Pulmonary artery endothelial cell (primary cell): ENCODE measurements at places on chromosomes 2 and 18.

- no peak for DNase-seq
These were observed 5.4 kb upstream of the CHRNG start for GRCh38 chr2:232533944-232534710.

DNA sequence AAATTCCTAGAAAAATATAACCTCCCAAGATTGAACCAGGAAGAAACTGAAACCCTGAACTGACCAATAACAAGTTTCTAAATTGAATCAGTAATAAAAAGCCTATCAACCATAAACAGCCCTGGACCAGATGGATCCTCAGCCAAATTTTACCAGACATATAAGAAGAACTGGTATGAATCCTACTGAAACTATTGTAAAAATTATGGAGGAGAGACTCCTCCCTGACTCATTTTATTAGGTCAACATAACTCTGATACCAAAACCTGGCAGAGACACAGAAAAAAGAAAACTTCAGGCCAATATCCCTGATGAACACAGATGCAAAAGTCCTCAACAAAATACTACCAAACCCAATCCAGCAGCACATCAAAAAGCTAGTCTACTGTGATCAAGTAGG is 11.3 kb downstream of the NT5C1B start:
- DNase-seq = no peak

GRCh38 chr2:10457846-10458598 is 9.9 kb upstream of the ODC1 start:
- DNase-seq = no peak

DNA sequence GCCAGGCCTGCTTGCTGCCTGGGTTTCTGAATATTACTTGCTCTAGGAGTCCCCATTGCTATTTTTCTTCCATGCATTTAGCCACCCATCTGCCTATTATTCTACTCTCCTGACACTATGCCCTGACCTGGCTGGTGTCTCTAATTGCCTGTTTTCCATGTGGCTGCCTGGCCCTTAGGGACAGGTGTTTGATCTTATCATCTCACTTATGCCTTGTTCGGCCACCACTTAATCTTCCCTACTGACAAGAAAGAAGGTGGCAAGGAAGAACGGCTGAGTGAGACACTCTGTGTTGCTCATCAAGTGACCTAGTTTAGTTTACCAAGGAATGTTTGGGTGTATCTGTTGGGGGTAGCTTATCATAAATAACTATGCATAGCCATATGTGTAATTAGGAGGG is 50.4 kb upstream of the RAPH1 start:
- DNase-seq = no peak

DNA sequence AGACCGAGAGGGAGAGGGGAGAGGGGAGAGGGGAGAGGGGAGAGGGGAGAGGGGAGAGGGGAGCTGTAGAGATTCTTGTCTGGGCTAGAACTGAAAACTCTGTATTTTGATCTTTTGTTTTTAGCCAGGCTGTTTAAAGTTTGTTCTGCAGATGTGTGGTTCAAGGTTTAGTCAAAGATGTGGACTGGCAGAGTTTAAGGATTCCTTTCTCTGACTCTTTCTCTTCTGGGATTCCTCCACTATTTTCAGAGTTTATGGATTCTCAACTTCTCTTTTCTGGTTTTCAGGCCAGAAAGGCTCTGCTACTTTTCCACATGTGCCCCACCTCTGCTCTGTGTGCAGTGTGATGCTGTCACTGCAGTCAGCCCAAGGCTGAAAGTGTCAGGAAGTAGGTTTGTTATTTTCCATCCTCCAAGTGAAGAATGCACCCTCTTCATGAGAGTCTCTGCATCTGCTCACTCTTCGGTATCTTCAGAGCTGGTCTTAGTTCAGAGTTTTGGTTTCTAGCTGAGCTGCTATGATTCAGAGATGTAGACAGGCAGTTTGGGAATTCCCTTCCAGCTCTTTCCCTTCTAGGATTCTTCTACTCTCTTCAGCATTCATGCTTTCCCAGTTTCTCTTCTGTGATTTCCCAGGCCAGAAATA is 130.9 kb upstream of the SMAD7 start:
- no peak for DNase-seq

GRCh38 chr18:56270671-56271250 is 367.6 kb downstream of the TXNL1 start:
- no peak for DNase-seq

GRCh38 chr2:203083328-203083727 is 68.7 kb downstream of the NBEAL1 start:
- DNase-seq = no peak

DNA sequence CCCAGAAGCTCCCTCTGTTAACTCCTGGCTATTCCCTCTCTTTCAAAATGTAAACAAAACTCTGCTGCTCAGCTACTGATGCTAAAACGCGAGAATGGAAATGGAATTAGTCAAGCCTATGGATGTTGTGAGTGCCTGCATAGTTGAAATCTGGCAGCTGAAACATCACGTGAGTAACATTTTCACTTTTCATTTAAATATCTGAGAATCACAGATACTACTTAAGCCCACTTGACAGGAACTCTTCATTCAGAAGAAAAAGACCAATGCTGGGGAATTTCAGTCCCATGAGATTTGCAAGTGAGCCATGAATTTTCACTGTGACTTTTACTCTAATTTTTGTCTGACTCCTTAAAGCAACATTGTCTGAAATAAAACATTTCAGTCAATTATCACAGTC is 215.3 kb upstream of the SESTD1 start:
- no peak for DNase-seq

- no peak for DNase-seq
These were observed 346.0 kb downstream of the ALK start for GRCh38 chr2:29575370-29575890.

GRCh38 chr2:225735844-225736243 is 336.3 kb downstream of the NYAP2 start:
- DNase-seq = peak; percentile 19

- no peak for DNase-seq
These were observed 5.6 kb downstream of the FBXO36 start for GRCh38 chr2:229927817-229928321.

DNA sequence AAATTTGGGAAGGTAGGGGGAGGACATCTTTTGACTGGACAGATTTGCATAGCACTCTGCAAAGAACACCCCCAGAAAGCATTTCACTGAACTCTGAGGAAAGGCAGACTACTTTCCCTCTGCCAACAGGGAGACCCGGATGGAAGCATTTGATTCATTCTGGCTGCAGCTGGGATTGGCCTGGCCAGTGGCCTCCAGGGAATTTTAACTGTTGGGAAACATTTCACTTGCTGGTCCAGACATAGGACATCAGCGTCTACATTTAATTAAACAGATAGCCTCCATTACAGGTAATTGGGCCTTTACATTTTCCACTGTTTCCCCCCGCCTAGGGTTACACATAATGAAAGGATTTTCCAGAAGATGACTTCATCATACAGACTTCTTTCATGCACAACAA is 92.8 kb downstream of the MARCHF4 start:
- DNase-seq = no peak

- DNase-seq = peak; percentile 35
These were observed 63.7 kb upstream of the ITGA4 start for GRCh38 chr2:181393472-181393871.

- peak; percentile 45 for DNase-seq
These were observed 60.4 kb downstream of the ATOH8 start for GRCh38 chr2:85813982-85814801.

DNA sequence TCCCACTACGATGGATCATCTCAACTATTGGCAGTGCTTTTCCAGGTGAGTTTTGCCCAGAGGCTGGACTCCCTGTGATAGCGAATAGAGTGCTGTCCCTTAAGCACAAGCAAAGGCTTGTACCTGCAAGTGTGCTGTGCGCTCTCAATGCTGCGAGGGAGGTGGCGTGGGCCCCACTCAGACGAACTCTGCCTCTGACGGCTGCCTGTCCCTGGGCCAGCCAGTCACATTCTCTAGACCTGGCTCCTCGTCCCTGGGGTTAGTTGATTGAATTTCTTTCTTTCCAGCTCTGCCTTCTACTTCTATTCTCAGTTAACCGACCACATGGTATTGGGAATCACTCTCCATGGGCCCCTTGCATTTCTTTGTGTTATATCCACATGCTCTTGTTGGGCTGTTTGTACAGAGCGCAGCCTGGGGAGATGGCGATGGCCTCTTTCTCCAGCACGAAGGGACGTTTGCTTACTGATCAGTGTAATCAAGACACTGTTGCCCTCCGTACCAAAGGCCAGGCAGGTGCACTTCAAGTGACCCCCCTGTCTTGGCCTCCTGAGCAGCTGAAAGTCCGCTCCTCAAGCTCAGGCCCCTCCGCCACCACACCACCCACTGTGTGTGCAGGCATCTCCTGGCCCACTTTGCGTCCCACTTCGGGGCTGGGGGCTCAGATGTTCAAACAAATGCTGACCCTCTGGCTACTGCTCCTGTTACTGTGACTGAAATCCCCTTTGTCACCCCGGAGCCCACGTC is 151.3 kb downstream of the ZNF236 start:
- no peak for DNase-seq

DNA sequence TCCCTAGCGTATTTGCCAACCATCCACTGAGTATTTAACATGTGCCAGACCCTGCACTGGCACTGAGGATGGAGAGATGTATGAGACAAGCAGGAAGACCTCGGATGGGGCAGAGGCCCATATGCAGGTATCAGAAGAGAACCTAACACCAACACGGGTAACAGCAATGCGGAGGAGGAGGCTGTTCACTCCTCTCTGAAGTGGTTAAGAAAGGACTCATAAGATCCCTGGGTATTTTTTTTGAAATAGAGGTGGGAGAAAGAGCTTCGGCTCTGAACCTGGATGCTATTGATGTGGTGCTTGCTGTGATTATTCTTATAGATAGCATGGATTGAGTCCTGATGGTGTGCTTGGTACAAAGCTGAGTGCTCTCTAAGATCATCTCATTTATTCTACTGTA is 418.3 kb downstream of the LPIN1 start:
- DNase-seq = no peak

DNA sequence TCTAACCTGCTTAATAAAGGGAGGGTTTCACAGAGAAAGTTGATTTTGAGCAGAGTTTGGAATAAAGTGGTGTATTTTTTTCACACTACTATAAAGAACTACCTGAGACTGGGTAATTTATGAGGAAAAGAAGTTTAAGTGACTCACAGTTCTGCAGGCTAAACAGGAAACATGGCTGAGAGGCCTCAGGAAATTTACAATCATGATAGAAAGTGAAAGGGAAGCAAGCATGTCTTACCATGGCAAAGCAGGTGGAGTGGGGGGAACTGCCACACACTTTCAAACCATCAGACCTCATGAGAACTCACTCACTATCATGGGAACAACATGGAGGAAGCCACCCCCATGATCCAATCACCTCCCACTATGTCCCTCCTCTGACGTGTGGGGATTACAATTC is 546.7 kb downstream of the EPHA4 start:
- no peak for DNase-seq

DNA sequence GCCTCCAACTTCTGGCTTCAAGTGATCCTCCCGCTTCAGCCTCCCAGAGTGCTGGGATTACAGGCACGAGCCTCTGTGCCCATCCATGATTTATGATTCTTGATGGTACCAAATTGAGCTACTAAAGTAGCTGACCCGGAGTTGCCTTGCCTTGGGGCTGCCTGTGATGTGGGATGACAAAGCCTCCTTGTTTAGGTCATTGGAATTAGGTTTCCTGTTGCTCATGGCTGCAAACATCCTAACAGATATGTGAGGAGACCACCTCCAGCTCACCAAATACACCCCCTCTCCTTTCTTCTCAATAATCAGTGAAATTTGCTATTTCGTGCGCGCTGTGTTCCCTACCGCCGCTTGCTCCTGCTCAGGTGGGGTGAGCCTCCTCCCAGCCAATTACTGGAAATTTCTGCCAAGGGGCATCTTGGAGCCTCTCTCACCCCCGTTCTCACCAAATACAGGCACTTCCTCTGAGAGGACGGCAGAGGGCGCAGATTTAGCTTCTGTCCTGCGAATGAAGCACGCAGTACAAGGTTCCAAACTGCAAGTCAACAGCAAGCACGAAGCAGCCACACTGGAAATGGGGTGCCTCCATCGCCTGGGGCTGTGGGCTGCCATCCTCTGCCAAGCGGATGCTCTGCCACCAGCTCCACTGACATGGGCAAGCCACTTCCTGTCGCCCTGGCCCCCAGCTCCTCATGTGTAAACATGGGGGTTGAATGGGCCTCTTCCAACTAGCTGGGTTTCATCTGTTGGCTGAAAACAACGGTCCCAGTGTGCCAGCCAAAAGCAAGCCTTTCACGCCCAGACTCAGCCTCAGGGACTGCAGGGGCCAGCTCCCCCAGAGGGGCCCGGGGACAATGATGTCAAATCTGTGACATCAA is 71.7 kb downstream of the NCAPH start:
- DNase-seq = peak; percentile 63

- peak; percentile 91 for DNase-seq
These were observed 54.9 kb upstream of the MAP2 start for GRCh38 chr2:209368914-209369313.

- DNase-seq = no peak
These were observed 9.8 kb downstream of the NUP35 start for GRCh38 chr2:183134016-183134415.
